ENCODE measurements at places on chromosomes 3 and 15.
A peak's percentile ranks its signal among the peaks of the same experiment; 100 is the strongest.

DNA sequence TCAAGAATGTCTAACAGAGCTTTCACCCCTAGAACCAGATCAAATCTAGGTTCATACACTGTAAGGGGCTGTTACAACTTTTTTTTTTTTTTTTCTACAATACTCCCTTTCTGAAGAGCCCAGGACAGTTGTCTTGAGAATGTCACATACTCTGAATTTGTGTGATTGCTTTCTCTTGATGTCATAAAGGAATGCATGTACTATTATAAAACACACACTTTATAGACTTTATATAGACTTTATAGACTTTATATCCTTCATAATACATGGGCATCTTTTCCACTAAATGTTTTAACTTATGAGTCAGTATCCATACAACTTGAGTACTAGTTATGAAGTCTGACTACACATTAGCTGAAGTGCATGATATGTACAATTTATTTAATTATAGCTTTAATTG lies 26.3 kb downstream of the RFX7 start:
- no peak for DNase-seq

GRCh38 chr3:184284696-184285095 lies 8.9 kb downstream of the ECE2 start:
- peak; percentile 39 for DNase-seq

GRCh38 chr3:188021502-188022040 lies 132.4 kb upstream of the LPP start:
- DNase-seq = peak; percentile 78

DNA sequence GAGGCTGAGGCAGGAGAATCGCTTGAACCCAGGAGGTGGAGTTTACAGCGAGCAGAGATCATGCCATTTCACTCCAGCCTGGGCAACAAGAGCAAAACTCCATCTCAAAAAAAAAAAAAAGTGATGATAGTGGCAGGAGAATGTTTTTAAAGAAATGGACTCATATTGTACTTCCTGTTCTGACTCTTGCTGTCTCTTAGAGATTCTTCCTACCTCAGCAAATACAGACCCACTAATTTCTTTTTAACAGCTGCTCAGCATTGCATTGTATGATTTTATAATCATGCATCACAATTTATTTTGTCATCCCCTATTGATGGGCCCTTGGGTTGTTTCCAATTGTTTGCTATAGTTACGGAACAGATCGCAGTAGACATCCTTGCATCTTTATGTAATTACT lies 8.8 kb upstream of the ANKDD1A start:
- DNase-seq = peak; percentile 15

DNA sequence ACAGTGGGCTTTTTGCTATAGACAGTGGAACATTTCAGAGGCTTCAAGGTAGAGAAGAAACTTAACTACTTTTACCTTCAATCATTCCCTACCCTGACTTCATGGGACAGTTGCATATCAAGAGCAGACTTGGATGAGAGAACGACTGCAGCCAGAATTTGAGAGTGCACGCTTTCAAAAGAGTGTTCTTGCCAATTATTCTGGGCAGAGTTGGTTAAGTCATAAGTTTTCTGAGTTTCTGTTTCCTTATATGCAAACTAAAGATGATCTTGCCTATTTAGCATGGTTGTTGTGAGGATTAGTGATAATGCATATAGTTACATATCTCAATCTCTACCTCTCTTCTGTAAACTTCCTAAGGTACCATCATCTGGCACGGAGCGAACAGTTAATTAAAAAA lies 7.6 kb downstream of the SLC9A9 start:
- peak; percentile 25 for DNase-seq

GRCh38 chr15:86839502-86839901 lies 759.8 kb downstream of the AGBL1 start:
- DNase-seq = no peak

- DNase-seq = peak; percentile 13
Observed at GRCh38 chr15:45197512-45197911, 9.7 kb upstream of the SHF start.

GRCh38 chr15:79140846-79141570 lies 50.4 kb upstream of the RASGRF1 start:
- no peak for DNase-seq

- no peak for DNase-seq
Observed at GRCh38 chr3:133375403-133375745, 24.5 kb upstream of the BFSP2 start.

DNA sequence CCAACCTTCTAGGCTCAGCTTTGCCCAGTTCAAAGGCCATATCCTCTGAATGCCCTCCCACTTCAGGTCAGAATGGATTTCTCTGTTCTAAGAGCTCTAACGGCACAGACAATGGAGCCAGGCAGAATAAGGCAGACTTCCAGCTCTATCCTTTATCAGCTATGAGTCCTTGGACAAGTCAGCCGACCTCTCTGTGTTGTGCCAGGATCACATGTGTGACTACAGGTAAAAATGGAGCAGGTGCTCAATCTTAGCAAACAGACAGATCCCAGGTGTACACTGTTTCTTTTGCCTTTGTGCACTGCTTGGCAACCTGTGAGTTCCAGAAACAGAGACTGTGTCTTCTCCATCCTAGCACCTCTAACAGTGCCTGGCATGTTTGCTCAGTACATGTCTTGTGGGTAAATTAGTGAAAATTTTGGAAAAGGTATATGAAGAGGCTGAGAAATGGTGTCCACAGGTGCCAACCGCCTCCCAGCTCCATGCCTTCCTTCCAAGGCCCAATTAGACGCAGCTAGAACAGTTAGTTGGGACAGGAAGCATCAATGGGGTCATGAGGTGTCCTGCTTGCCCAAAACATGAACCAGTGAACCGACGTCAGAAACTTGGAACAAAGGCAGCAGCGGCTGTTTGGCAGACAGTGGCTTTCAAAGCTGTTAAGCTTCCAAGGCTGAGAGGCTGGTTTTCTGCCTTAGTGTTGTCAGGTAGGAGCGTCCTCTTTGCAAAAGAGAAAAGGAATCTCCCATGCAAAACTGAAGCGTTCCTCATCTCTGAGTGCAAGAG lies 28.7 kb downstream of the TLE3 start:
- DNase-seq = no peak

- peak; percentile 9 for DNase-seq
Observed at GRCh38 chr3:58120075-58120812, 90.5 kb downstream of the DNASE1L3 start.

DNA sequence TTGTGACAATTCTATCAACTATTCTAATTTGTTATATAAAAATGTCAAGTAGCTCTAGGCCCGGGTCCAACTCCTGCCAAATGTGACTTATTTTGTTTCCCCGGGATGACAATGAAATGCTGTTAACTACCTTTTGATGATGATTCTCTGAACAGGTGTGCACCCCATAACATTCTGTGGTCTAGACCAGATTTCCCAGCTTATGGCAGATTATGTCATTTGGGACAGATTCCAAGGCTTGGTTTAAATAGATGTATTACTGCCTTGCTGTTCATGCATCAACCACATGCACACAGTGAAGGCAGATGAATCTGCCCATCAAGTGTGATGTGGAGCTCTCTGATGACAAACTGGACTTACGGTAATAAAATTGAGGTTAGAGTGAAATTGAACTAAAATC lies 150.5 kb downstream of the MECOM start:
- DNase-seq = no peak

DNA sequence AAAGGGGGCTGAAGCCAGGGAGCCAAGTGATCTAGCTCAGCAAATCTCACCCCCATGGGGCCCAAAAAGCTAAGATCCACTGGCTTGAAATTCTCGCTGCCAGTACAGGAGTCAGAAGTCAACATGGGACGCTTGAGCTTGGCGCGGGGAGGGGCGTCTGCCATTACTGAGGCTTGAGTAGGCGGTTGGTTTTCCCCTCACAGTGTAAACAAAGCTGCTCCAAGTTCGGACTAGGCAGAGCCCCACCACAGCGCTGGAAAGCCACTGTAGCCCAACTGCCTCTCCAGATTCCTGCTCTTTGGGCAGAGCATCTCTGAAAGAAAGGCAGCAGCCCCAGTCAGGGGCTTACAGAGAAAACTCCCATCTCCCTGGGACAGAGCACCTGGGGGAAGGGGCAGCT lies 8.1 kb upstream of the SLC25A36 start:
- DNase-seq = no peak

- no peak for DNase-seq
Observed at GRCh38 chr3:43675593-43675992, 15.1 kb upstream of the ABHD5 start.

DNA sequence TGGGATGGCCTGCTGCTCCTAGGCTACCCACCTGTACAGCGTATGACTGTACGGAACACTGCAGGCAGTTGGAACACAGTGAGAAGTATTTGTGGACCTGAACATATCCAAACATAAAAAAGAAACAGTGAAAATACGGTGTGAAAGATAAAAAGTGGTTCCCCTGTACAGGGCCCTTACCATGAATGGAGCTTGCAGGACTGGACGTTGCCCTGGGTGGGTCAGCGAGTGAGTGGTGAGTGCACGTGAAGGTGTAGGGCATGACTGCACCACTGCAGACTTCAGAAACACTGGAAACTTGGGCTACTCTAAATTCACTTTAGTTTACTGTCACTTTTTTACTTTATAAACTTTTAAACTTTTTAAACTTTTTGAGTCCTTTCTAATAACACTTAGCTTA lies 71.2 kb upstream of the SLC6A6 start:
- DNase-seq = no peak

DNA sequence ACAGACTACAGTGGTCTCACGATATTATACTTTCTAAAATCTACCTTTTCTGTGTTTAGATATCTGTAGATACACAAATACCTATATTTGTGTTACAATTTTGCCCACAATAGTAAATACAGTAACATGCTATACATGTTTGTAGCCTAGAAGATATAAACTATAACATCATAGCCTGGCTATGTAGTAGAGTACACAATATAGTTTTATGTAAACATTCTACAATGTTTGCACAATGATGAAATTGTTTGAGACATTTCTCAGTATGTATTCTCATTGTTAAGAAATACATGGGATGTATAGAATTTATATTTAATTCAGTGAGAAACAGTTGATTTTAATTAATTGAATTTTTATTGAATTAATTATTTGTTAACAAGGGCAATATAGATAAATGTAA lies 1367.0 kb downstream of the OTOL1 start:
- no peak for DNase-seq

DNA sequence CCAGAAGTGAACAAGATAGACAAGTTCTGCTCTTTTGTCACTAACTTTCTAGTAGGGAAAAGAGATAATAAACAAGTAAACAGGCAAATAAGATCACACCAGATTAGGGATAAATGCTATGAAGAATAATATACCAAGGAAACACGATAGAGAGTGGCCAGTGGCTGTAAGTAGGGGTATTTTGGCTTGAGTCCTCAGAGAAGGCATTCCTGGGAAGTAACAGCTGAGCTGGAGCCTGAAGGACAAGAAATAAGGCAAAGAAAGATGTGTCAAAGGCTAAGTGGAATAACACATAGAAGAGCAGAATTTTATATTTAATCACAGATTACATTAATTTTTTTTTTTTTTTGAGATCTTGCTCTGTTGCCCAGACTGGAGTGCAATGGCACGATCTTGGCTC lies 366.2 kb downstream of the ZIC1 start:
- DNase-seq = no peak

- no peak for DNase-seq
Observed at GRCh38 chr15:98806275-98806895, 158.0 kb downstream of the IGF1R start.

DNA sequence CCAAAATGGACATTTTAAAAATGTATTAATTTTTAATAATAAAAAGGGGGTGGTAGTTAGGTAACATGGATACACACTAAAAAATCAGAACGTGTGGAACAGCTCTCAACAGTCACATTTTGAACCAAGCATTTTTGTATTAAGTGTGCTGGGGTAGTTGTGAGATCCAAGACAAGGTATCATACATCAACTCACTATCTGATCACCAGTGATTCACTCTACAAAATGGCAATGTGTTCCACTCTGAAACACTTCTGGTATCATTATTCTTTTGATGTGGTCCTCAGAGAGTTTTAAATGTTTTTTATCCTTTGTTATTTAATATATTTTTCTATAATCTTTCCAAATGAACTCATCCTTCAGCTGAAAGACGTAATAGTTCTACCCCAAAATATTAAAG lies 5.4 kb downstream of the HACL1 start:
- no peak for DNase-seq

DNA sequence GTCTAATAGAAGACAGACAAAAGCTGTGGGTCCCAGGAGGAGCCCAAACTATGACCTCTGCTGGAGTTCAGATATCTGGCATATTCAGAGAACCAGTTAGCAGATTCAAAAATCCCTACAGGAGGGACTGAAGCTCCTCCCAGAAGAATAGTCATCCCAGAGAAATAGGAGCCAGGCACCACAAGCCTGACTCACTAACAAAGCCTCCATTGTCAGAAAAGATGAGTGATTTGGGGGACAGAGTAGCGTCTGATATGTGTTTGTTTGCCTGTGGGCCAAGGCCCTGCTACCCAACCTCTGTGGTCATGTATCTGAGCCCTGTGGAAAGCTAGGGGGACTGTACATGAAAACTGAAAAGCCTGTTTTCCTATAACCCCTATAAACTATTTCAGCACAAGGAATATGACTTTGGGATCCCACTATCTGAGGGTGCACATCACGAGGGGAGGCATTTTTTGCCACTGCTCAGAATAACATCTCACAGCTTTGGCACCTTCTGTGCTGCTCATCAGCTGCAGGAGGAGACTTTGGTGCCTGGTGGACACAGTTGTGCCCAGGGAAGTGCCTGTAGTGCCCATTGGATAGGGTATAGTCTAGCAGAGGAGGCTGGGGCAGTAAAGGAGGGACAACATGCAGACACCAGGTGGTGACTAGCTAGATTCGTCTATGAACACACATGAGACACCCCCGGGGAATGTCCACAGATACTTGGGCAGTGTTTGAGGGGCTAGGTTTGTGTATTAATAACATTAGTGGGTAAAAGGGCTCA lies 9.7 kb upstream of the LARP6 start:
- DNase-seq = no peak

DNA sequence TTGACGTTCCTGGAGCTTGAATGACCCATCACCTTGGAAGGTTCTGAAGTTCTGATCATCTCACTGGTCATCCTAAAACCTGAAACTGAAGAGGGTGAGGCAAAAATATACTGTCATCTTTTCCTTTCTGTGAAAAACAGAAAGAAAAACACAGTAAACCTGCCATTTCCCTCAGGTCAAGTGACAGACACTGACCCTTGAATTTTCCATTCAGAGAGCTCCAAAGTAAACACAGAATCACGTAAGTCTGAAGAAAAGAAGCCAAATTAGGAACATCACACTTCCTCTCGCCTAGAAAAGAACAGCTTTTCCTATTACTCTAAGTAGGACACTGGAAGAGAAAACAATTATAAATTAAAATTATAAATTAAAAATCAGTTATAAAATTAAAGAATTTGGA lies 78.7 kb upstream of the TGFBR2 start:
- DNase-seq = no peak

All from inflammatory macrophage treated with lipopolysaccharide for 4 hours (primary cell).